ENCODE measurements at places on chromosomes 1 and 21.

- no peak for DNase-seq
Observed at GRCh38 chr21:35303085-35303484, 254.0 kb upstream of the RUNX1 start.

DNA sequence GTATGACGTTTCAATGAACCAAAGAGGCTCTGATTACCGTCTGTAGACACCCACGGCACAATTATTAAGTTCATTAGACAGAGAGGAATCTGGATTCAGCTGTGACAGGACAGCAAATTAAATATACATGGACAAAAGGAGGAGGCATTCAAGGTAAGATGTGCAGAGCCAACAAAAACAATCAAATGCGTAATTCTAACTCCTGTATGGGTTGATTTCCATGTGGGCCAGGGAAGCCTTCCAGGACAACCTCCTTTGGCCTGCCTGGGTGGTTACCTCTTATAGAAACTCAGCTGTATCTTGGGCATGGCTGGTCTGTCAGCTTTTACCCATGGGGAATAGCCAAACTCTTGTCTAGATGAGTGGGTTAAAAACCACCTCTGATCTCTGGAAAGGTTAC is 43.8 kb downstream of the CCN1 start:
- DNase-seq = no peak

DNA sequence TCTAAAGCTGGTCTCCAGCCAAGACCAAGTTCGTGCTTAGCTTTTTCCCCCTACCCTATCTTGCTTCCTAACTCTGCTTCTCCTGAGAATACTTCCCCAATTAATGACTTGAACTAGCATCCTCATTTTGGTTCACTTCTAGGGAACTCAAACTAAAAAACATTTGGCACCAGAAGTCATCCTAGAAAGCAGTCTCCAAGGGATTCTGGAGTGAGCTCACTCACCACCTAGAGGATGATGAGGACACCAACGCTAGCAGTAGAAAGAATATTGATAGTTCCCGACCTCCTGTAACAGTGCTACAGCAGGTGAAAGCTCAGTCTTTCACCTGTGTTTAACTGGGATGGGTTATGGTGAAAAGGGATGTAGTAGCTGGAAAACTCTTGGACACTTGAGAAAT is 4.7 kb upstream of the PSMB2 start:
- peak; percentile 10 for DNase-seq

DNA sequence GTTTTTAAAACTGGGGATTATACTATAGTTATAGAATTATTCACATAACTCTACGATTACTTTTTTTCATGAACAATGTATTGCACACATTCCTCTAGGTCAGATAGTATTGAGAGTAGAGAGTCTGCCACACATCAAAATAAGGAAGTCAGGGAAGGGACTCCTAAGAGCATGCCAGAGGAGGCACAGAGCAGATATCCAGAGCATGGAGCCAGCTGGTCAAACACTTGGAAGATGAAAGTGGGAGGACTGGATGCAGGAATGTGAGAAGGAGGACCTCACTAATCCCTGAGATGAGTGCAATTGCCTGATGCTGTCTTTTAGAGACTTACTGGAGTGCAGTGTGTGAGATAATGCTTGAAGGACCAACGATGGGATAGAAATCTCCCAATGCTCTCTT is 9.6 kb upstream of the RFX5 start:
- no peak for DNase-seq

DNA sequence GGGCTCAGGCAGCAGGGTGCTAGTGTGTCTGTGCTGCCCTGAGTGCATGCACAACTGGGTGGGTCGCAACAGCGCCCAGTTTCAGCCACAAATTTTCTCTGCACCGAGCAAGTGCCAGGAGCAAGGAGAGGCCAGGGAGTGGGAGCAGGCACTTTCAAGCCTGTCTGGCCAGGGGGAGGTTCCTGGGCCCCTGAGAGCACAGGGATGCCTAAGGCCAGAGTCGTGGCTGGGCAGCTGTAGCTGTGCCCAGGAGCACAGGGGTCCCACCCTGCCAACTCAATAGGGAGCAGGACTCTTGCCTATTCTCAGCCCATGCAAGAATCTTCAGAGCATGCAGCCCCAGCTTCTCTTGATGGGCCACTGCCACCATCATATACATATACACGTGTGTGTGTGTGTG is 1577.4 kb downstream of the KCNT2 start:
- DNase-seq = no peak

DNA sequence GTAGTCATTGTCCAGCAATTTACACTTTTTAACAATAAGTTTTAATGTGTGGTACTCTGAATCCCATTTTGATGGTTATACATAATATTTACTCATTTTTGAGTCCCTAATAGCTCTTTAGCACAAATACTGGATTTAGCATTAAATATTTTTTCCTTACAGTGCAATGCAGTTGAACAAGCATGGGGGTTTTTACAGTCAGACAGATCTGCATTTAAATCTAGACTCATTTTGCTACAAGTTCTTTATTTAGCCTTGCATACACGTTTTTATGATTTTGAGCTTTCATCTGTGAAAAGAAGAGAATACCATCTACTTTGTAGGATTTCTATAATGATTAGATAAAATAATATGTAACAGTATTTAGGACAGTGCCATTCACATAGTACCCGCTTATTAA is 44.0 kb downstream of the PTPRC start:
- DNase-seq = no peak

DNA sequence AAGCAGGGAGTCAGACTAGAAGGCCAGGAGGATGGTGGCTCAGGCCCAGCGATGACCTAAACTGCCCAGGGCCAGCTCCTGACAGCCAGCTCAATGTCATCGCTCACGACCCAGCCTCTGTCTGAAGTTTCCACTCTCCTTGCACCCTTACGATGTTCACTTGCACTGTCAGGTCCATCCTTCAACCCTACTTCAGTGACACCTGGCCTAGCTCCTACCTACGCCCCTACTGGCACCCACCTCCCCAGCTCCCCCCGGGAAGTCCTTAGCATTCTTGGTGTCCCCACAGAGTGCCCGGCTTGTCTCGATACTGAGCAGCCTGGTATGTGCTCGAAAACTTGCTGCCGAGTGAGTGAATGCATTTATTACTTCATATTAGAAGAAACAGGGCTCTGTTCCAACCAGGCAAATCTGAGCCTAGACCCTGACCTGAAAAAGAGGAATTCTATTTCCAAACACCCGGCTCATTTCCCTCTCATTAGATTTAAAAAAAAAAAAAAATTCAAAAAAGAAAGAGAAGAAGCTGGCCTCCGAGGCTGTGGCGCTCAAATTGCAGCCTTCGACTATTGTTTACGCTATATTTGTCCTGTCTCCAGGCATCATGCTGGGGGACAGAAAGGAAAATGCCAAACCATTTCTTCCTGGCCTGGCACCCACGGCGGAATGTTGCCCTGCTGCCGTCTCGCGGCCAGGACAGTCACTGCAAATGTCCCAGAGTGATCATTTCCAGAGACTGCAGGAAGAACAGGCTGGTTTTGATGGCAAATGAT is 29.8 kb upstream of the LRRC38 start:
- DNase-seq = peak; percentile 2

GRCh38 chr1:20634065-20634593 is 871 bp downstream of the PINK1 start:
- no peak for DNase-seq

- no peak for DNase-seq
Observed at GRCh38 chr1:196440711-196441110, 167.5 kb downstream of the KCNT2 start.

GRCh38 chr1:31624731-31625514 is 7.4 kb downstream of the HCRTR1 start:
- no peak for DNase-seq

- no peak for DNase-seq
Observed at GRCh38 chr1:115239426-115239825, 98.6 kb downstream of the NGF start.

DNA sequence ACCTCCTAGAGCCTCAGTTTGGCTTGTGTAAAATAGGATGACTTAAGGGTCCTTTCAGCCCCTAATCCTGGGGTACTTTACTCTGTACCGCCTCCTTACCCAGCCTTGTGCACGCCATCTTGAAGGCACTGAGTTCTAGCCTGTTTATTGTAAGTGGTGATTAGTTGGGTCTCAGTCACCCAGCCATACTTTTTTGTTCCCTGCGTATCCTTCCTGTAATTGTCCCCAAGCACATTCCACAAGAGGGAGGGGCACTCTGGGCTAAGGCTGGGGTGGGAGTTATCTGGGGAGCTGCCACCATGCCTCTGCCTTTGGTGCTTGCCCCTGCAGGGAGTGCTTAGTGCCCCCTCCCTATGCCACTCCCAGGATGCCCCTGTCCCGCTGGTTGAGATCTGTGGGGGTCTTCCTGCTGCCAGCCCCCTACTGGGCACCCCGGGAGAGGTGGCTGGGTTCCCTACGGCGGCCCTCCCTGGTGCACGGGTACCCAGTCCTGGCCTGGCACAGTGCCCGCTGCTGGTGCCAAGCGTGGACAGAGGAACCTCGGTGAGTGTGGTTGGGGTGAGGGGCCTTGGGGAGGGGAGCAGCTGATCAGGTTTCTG is 856 bp downstream of the FDPS start:
- DNase-seq = no peak

- DNase-seq = no peak
Observed at GRCh38 chr1:22508991-22509390, 54.3 kb upstream of the EPHA8 start.

GRCh38 chr21:35849144-35849543 is 211.2 kb downstream of the SETD4 start:
- no peak for DNase-seq

DNA sequence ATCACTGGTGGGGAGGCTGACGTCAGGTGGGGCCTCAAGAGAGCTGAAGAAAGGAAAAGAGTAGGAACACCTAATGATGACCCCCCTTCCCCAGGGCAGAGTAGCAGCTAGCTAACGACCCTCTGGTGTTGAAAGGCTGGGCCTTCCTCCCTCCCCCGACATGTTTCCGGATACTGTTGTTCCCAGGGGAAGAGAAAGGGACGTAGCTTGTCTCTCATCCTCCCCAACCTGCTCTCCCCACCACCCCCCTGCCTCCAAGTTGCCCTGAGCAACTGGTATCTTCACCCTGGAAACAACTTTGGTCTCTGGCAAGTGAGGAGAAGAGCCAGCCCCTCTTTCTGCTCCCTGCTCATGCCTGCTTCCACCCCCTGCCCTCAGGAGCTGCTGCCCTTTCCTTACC is 2.4 kb downstream of the SEMA6C start:
- DNase-seq = no peak

GRCh38 chr1:149879556-149879955 is 19.8 kb upstream of the BOLA1 start:
- no peak for DNase-seq

GRCh38 chr1:154987326-154987725 is 4.2 kb downstream of the FLAD1 start:
- no peak for DNase-seq

DNA sequence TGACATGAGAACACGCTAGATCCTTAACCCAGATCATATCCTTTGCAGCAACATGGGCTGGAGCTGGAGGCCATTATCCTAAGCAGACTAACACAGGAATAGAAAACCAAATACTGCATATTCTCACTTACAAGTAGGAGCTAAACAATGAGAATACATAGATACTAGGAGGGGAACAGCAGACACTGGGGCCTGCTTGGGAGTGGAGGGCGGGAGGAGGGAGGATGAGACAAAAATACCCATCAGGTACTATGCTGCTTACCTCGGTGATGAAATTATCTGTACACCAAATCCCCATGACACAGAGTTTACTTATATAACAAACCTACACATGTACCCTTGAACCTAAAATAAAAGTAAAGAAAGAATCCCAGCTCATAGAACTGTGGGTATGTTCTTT is 1.2 kb upstream of the MOB3C start:
- DNase-seq = no peak

GRCh38 chr1:117501281-117501680 is 104.6 kb upstream of the TENT5C start:
- no peak for DNase-seq

DNA sequence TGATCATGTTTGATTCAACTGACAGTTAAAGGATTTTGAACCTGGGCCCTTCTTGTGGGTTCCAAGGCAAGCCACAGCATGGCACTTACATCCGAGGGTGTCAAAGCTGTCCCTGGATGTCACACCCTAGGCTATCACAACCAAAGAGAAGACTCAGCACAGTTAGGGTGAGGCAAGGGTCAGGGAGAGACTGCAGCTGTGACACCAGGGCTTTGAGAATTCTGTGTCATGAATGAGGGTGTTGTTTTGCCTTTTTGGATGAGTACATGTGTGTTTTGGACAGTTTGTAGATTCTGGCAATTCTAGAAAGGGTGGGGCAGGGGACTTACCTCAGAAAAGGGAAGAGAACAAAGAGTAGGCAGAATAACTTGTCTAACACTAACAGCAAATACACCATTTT is 37.8 kb upstream of the ZNF326 start:
- peak; percentile 66 for DNase-seq

GRCh38 chr1:154943649-154944400 is 7.3 kb upstream of the PMVK start:
- peak; percentile 45 for DNase-seq

DNA sequence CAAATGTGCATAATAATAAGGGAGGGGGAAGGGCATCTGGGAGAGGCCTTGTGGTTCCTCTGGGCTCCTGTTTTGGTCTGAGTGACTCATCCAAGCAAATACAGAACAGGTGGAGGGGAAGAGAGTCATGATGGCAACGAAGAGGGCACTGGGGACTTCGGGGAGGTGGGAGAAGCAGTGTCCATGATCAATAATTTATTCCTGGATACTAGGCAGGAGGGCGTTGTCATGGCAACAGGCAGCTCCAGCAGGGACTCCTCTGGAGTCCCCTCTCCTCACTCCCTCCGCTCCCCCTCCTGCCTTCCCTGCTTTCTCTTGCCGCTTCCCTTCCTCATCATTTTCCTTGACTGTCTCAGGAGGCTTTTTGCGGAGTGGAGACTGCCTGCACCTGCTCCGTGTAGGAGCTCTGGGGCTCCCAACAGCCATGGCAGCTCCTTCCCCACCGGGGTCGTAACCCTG is 12.3 kb upstream of the NFASC start:
- no peak for DNase-seq

Data from inflammatory macrophage treated with lipopolysaccharide for 1 hour (primary cell).